NCI-H2029 treated with DMSO at 0.1 percent for 48 hours (cell line): ENCODE measurements at places on chromosomes 12 and 14.
A peak's percentile ranks its signal among the peaks of the same experiment; 100 is the strongest.

GRCh38 chr12:12557733-12558132, 4.9 kb downstream of the DUSP16 start:
- no peak for DNase-seq

DNA sequence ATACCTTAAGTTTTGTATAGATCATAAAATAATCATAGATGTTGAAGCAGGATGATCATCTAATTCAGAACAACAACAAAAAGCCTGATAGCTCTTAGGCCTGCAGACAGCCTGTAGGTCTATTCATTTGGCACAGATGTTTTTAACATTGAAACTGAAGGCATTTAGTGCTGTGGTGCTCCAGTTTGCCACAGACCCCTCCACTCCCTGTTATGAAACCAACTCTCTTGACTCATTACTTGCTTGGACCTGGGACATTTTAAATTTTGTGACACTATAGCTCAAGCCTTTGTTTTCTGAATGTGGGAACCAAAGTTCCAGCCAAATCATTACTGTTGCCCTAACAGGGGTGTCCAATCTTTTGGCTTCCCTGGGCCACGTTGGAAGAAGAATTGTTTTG, 9.1 kb downstream of the PRKCH start:
- DNase-seq, result no peak

DNA sequence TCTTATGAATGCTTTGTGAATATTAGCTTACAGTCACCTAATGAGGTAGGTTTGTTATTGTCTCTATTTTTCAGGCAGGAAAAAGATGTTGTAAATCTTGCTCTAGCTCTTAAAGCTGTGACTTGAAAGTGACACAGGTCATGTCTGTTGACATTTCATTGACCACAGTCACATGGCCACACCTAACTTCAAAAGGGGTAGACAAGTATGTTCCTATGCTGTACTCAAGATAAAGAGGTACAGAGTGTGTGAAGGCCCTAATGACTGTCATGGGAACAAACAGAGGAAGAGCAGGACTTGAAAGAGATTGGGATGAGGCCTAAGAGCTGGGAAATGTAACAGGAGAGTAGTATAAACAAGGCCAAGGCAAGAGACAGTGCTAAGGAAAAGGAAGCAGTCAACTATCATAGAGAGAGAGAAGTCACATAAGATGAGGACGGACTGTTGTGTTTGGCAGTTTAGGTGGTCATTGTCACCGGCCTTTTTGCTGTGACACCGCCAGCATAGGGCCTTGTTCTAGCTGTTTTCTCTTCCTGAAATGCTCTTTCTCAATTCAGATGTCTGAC, 181.0 kb downstream of the CFAP54 start:
- no peak for DNase-seq

DNA sequence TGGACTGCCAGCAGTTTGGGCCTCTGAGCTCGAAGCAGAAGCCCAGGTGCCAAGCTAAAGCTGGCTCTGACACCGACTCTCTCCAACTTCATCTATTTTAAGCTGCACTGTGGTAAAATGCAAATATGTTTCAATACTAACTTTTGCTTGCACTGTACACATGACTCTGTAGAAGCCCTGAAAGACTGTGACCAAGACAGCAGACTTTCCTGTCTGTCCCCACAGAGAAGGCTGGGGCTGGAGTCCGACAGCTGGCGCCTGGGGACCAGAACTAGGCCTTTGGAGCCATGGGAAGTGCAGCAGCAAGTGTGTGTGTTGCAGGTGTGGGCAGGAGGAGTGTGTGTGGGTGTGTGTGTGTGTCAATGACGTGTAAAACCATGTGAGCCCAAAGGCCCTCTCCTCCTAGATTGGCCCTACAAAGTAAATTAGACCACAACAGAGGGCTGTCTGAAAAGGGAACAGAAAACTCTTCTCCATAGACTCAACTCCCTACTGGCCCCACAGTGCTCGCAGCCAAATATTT, 16.4 kb upstream of the RAB35 start:
- no peak for DNase-seq

GRCh38 chr14:50520947-50521815, 11.2 kb downstream of the MAP4K5 start:
- no peak for DNase-seq

- no peak for DNase-seq
Observed at GRCh38 chr12:127957001-127957660, 309.8 kb upstream of the TMEM132C start.

DNA sequence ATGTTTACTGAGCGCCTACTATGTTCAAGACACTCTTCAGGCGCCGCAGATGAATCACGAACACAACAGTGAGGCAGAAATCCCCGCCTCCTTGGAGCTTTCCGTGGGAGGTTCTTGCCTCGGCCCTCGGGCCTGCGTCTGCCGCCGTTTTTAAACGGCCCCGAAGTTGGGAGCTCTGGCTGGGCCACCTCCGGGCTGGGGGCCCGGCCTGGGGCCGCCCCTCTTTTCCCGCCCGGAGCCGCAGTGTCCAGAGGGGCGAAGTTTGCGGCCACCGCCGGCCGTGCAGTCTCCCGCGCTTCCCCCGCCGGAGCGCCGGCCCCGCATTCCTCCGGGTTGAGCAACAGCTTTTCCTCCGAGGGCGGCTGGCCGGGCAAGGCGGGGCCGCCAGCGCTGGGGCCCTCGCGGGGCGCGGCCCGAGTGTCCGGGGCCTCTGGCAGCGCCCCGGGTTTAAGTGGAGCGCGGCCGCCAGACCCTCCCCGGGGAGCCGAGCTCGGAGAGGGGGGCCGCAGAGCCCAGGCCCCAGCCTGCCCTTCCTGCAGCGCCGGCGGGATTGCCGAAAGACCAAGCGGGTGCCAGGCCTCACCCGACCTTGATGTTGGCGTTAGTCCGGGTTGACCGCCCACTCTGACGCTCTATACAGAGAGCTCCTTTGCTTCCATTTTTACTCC, 18.7 kb upstream of the CTDSP2 start:
- no peak for DNase-seq

- peak; percentile 71 for DNase-seq
Observed at GRCh38 chr12:49662998-49663843, 39.9 kb downstream of the PRPF40B start.

DNA sequence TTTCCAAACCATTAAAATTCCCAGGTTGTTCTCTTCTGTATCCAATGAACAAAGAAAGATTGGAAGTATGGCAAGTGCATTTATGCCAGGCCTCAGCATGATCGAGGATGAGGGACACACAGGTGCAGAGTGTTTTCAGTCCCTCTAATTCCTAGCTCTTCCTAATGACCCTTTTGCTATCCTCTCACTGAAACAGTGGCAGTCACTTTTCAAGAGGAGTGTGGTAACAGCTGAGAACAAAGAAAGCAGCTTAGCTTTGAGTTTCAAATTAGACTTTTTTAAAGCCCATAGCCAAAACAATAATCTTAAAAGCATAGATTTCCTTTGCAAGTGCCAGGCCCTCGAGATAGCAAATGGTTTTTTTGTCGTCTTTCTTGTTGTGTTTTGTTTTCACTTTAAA, 110.8 kb downstream of the KCNH5 start:
- DNase-seq, result no peak

DNA sequence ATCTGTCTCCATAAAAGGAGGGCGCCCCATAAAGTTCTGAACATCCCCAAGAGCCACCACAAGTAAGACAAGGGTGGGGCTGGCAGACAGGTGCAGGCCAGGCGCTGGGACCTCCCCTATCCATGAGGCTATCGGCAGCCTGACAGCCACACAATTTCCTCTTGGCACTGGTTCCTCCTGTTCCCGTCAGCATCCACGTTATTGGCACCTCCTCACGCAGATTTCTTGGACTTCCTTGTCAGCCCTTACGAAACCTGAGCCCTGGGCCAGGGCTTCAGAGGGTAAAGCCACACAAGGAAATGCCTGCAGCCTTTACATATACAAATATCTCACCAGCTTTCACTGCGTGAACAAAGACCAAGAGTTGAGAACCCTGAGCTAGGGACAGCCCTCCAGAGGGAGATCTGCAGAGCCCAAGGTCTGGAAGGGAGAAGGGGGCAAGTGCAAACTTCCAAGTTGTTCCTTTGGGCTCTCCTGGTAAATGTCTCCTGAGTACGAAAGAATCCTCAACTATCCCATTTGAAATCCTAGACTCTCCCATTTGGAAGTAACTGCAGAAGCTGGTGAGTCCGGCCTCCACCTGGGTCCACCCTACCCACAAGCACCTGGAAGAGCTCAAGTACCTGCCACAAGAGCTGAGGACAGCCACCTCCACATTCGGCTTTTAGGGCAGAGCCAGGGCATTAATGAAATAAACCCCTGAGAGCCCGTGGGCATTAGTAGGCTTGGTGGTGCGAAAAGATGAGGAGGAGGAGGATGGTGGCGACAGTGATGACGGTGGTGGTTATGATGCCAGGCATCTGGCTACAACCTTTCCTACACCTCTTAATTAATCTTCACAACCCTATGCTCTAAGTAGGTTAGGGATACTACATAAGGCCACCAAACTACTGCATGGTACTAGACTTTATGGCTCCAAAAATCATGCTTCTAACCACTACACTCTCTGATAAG, 5.5 kb upstream of the TC2N start:
- peak; percentile 72 for DNase-seq

DNA sequence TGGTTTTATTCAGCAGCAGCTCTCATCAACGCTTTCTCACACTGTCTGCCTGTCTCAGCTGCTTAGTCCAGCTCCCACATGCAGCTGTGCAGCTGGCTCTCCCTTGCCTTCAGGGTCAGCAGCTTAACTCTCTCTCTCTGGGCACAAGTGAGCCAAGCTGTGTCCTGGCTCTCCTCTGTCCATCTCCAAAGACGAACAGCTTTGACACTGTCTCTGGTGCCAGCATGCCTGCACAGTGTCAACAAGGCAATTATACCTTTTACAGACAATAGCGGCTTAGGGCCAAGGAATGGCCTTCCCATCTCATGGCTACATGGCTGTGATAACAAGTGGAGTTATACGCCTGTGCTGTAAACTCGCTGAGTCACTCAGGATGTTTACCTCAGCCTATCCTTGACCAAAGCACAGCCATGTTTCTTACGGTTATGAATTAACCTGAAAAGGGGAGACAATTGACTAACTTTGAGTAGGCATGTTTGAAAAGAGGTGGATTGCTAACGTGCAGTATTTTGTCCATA, 38.4 kb upstream of the MANSC4 start:
- DNase-seq, result no peak
